ENCODE measurements at places on chromosomes 7 and 10.

- no peak for DNase-seq
These were observed 231.7 kb downstream of the ELMO1 start for GRCh38 chr7:37216923-37217322.

- DNase-seq = no peak
These were observed 9.5 kb upstream of the ASB4 start for GRCh38 chr7:95476072-95476847.

GRCh38 chr7:29326864-29327263, 132.3 kb downstream of the CHN2 start:
- no peak for DNase-seq

GRCh38 chr10:122255509-122256301, 15.4 kb upstream of the BTBD16 start:
- DNase-seq = no peak

DNA sequence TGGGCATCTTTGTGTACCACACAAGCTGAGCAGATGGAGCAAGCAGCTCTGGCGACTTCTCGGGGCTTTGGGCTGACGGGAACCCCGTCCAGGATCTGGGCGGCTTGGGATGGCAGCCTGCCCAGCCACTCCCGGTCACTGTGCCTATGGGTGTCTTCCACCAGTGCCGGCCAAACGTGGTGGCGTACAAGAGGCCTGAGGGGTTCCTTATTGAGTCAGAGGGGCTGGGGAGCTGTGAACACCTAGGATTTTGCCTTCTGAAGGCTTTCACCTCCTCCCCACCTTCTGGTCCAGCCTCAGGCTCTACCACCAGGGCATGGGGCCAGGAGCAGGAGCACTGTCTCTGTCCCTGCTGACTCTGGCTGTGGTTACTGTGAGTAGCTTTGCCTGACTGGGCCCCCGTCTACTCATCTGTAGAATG, 71.8 kb upstream of the PPIF start:
- DNase-seq = no peak

DNA sequence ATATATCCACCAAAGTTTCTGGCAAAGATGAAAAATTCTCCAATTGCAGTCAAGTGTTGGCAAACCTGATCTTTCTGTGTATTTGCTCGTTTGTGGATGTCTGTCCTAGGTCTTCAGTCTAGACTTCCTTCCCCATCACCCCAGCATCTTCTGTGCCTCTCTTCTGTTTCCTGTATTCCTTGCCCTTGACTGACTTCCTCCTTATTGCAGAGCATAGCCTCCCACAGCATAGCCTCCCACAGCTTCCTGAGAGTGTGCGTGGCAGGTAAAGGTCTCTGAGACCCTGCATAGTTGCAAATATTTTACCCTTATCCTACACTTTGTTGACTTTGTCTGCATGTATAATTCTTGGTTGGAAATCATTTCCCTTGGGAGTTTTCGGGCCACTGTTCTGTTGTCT, 18.4 kb downstream of the SLC18A2 start:
- DNase-seq = no peak

- DNase-seq = no peak
These were observed 223.0 kb downstream of the SORCS1 start for GRCh38 chr10:106941297-106942034.

GRCh38 chr10:45425621-45426563, 51.9 kb downstream of the ALOX5 start:
- no peak for DNase-seq

DNA sequence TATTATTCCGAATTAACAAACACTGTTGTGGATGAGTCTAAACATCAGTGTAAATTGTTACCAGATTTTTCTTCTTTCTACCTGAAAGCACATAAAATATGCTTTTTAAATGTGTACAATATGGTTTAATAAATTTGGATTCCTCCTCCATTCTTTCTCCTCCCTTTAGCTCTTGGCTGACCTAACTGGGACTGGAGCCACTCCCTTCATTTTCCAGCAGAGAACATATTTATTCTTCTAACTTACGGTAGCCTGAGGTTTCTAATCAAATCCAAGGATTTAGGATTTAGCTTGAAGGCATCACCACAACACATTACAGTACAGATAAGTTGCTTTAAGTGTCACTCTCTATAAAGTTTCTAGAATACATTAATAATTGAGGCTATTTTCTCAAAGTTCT, 88.2 kb upstream of the SEMA3C start:
- DNase-seq = no peak

- no peak for DNase-seq
These were observed 395.0 kb downstream of the ZWINT start for GRCh38 chr10:55966101-55966500.

GRCh38 chr10:45302573-45302972, 12.8 kb downstream of the OR13A1 start:
- DNase-seq = no peak

DNA sequence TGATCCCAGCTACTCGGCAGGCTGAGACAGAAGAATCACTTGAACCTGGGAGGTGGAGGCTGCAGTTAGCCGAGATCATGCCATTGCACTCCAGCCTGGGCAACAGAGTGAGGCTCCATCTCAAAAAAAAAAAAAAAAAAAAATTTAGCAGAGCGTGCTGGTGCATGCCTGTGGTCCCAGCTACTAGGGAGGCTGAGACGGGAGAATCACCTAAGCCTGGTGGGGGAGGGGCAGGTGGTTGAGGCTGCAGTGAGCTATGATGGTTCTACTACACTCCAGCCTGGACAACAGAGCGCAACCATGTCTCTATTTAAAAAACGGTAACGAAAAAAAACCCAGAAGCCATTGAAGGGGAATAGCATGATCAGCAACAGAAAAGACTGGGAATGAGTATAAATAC, 89.9 kb downstream of the ARHGAP12 start:
- DNase-seq = no peak

- DNase-seq = no peak
These were observed 4.6 kb downstream of the GPR15LG start for GRCh38 chr10:84178160-84178609.

GRCh38 chr10:103872137-103872931, 17.0 kb upstream of the SH3PXD2A start:
- DNase-seq = no peak

- DNase-seq = no peak
These were observed 370.1 kb downstream of the PRPF18 start for GRCh38 chr10:13956826-13957225.

DNA sequence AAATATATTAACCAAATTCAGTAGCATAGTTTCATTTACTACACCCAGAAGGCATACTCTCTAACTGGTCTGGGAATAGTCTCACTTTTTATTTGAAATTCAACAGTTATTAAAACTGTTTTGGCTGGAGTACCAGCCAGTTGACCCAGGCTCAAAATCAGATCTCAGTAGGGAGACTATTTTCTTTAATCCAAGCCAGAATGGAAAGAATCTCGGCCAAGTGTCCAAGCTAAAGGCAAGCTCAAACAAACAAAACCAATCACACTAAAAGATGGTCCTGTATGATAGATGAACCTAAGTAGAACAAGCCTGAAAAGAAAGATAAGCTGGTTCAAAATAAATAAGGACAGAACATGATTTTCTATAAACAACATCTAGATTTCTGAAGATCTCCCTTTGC, 259.6 kb upstream of the POM121L12 start:
- no peak for DNase-seq

- no peak for DNase-seq
These were observed 94.3 kb upstream of the FRMD4A start for GRCh38 chr10:14425034-14425433.

DNA sequence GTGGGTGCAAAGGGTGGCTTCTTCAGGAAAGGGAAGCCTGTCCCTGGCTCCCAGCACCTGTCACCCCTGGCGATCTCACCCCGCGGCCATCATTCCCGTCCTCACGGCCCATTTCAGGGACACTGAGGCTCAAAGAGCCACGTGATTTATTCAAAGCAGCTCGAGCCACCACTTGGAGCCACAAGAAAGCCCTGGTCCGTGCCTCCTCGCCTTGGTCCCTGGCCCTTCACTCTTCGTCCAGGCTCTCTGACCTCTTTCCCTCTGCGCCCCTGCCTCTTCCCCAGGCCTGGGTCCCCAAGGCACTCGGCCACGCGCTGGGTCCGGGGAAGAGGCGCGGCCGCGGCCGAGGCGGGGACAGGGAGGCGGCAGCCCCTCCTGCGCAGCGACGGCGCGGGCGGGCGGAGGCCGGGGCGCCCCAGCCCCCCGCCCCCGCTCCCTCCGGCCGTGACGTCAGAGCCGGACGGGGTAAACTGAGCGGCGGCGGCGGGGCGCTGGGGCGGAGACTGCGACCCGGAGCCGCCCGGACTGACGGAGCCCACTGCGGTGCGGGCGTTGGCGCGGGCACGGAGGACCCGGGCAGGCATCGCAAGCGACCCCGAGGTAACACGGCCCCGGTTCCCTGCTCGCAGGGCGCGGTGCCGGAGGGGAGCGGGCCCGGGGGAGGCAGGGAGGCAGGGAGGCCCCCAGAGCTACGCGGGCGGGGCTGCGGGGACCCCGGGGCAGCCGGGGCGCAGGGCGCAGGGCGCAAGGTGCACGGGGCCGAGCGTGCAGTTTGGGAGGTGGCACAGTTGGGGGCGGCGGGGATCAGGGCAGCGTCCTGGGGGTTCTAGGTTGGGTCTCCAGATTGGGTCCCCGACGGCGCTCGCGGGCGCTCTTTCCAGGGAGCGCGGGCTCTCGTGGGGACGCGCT, at the start of gene SLC18A2:
Gene SLC18A2, plus strand, starts transcription at position 494 of the 909 bp plus-strand sequence. CDS start 580 bp downstream, outside the sequence.
- no peak for DNase-seq

DNA sequence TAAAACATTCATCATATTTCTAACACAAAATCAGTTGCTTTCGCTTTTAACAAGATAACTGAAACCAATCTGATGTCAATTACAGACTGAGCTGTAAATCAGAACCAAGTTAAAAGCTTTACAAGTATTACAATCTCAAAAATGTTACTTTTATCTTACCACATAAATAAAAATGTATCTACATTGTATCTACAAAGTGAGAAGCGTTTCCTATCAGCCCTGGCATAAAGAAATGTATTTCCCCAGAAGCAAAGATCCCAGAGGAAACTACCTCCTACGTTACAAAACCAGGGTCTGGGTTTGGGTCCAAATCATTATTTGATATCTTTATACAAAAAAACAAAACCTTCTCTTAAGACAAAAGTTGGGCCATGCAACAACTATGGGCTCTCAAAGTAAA, 2.6 kb downstream of the SMURF1 start:
- DNase-seq = no peak

DNA sequence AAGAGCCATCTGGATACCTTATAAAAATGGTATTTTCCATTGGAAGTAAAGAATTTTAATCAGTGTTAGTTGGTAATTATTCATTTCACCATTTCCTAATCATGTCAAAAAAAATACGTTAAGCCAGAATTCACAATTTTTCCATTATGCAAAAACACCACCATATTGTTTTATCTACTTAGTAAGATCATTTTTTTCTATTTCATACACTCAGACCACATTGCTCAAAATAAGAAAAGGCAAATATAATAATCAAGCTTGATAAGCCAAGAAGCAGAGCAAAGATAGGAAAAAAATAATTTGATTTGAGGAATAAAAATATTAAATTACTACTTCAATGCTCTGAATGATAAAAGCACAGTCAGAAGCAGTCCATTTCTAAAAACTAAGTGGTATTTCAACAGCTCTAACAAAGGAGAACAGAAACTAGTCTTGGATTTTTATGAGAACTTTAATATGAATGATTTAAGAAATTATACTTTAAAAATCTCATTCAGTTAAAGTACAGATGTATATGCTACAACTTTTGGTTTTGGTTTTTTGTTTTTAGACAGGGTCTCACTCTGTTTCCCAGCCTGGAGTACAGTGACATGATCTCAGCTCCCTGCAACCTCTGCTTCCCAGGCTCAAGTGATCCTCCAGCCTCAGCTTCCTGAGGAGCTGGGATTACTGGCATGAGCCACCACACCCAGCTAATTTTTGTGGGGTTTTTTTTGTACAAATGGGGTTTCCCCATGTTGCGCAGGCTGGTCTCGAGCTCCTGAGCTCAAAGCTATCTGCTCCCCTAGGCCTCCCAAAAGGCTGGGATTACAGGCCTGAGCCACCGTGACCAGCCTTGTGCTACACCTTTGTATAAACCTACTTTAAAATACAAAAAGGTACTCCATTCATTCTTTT, 46.6 kb downstream of the LRRN3 start:
- DNase-seq = no peak

- DNase-seq = no peak
These were observed 461 bp upstream of the WIPF3 start for GRCh38 chr7:29805886-29806207.

- no peak for DNase-seq
These were observed 880 bp upstream of the MGAM2 start for GRCh38 chr7:142110638-142111037.

DNA sequence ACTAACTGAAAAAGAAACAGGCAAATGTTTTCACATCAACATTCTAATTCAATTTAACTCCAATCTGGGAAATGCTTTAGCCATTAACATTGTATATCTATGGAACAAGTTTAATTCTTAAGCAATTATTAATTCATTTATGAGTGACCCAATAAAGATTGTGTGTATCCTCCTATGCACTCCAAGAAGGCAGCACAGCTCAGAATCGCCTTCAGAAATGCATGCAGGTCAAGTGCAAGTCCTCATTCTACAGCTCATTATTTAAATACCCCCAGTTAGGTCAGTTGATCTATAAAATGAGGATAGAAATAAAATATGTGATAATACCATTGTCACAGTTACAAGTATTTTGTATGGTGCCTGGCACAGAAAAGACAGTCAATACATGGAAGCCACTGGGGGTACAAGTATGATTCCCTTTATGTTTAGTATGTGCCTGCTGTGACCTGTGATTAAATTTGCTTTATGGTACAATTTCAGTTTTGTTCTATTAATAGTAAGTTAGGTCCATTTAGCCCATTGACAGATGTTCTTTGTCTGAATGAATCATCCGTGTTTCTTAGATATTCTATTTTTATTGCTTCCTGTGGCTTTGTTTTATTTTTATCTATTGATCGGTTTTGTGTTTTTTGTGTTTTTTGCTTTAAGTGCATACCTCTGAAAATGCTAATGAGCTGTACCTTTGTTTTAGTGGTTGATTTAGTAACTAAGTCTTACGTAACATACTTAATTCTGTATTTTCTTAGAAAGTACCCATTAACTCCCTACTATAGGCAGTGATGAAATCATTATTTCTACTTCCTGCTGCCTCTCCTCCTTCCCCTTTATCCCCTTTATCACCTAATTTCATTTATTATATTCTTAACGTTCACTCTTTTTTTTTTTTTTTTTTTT, 42.8 kb downstream of the CPXM2 start:
- no peak for DNase-seq

DNA sequence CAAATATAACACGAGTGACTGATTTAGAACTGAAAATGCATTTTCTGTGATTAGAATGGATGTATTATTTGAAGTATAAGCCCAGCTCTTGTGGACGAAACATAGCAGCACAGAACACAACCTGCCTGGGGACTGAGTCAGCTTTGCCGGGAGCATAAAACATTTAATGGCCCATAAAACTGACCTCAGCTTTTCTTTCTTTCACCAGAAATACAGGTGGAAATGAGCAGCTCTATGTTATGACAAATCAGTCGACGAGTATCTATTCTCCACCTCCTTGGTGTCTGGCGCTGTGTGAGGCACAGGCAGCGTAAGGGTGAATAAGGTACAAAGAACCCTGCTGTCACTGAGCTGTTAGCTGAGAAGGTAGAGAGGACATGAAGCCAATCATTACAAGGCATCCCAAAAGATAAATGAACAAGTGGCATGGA, 471.6 kb upstream of the AKR1E2 start:
- no peak for DNase-seq

Data from NCI-H1048 (cell line).